Mesenteric fat pad (tissue), 1 donor: ENCODE measurements at places on chromosomes 1 and 21. TPM values are rescaled to one million over a fixed set of nuclear protein-coding genes. Genes with fewer than 3 reads are reported as not detected.

DNA sequence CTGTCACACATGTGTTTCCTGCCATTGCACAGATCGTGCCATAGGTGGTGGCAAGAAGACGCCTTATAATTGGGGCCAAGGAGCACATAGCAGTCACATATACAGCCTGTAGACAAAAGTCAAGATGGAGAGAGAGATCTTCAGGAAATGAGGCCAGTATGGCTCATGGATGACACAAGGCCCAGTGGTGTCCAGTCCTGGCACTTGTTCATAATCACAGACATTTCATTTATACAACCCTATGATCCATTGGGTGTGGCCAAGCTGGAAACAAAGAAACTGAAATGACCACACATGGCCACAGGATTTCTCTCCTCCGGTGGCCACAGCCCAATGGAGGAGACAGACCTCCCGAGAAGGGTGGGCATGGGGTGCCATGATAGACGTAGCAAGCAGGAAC is 78.5 kb upstream of the KAZN start:
- no peak for DNase-seq

DNA sequence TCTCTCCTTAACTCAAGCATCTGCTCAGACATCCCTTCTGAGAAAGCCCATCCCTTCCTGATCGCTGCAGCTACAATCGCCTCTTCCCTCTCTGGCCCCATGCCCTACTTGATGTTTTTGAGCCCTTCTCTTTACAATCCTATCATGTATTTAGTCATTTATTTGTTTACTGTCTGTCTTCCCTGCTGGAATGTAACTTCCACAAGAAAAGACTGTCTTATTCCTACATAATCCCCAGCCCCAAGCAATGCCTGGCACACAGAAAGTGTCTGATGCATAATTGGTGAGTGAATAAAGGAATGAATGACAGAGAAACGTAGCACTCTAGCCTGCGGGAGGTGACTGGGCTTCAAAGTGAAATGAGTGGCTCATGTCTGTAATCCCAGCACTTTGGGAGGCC is 25.4 kb downstream of the ECE1 start:
- DNase-seq: no peak

The FNDC10 gene
- 2.9 TPM for total RNA-seq

GRCh38 chr1:107057197-107058133 is 991 bp downstream of the PRMT6 start:
- DNase-seq: peak; percentile 90

DNA sequence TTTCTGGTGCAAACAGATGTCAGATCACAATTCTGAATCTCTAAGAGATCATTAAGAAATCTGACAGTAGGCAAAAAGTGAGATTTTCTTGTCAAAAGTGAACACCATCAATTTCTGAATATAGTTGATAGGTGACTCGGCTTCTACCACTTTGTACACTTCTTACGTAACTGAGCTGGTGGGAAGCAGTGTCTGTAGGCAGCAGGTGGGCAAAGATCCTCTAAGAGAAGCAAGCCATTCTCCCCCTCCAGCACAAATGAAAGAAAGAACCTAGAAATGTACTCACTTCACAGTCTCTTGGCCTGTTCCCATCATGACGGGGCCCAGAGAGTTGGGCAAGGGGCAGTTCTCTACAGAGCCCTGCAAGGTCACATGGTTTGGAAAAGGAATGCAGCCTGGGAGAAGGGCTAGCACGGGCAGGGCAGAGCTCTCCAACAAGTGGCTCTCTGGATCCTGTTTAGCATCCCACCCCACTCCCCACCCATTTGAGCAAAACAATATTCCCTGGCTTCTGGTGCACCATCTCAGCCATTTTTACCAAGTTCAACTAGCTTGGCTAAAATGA is 412.6 kb downstream of the LTN1 start:
- DNase-seq: no peak

DNA sequence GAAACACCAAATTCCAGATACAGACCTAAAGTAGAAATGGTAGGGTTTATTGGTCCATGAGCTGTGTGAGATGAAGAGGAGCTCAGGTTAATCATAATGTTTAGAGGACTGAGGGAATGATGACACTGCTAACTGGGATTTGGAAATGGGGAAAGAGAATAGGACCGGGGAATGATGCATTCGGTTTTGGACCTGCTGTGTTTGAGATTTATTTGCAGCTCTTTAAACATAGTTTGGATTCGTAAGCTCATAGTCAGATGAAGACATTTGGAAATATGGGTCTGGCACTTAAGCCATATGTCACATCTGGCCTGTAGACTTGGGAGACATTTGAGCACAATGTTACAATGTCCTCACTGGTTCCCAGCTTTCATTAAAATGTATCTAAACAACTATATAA is 127.9 kb upstream of the DUSP10 start:
- DNase-seq: no peak

The CCDC30 gene
- total RNA-seq: 1.6 TPM

The ZMYM1 gene
- total RNA-seq: 9.5 TPM

- no peak for DNase-seq
These were observed 14.1 kb upstream of the NCMAP start for GRCh38 chr1:24541711-24542346.

The EFHD2 gene
- 52.4 TPM for total RNA-seq

GRCh38 chr1:235329139-235329902 is 951 bp downstream of the GGPS1 start:
- no peak for DNase-seq

The TMEM52 gene
- total RNA-seq: 1.5 TPM

- DNase-seq: no peak
These were observed 41.9 kb upstream of the SLC19A2 start for GRCh38 chr1:169527451-169528214.

DNA sequence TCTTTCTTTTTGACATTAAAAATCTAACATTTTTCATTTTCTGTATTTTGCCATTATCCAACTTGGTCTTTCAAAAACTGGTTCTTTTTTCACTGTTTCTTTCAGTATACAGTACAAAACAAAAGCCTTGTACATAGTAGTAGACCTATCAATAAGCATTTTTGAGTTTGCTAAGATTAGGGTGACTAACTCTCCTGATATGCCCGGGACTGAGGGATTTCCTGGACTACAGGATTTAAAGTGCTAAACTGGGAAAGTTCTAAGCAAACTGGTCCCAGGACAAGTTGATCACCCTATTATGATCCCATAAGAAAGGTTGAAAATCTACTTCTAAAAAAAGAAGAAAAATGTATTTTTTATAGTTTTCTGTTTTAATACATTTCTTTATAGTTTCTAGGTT is 120.9 kb downstream of the USP25 start:
- DNase-seq: no peak

GRCh38 chr21:33071770-33072306 is 1.9 kb downstream of the OLIG1 start:
- DNase-seq: no peak

The WDR64 gene
- not detected for total RNA-seq

DNA sequence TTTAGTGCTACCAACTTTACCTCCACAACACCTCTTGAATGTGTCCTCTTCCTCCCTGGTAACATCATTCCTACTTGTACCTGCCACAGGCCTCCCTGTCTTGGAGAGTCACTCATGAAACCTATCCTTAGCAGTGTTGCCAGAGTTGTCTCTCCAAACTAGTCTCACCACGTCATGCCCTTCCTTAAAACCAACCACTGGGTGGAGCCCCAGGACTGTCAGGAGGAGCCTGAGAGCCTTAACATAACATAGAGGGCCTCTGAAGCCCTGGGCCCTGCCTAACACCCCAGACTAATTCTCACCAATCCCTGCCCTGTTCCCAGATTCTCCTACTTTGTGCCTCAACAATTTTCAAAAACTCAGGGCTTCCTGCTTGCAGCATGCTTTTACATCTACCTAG is 65.3 kb downstream of the ZNF697 start:
- no peak for DNase-seq

DNA sequence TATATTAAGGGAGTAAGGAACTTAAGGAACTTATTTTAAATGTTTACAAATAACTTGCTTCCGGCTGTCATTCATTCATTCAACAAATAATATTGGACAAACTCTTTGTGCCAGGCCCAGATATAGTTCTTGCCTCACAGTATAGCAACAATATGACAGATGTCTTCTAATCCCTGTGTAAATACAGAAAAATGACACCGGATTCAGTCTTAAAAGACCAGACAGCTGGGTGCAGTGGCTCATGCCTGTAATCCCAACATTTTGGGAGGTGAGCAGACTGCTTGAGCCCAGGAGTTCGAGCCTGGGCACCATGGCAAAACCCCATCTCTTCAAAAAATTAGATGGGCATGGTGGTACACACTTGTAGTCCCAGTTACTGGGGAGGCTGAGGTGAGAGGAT is 23.7 kb downstream of the EIF2B3 start:
- no peak for DNase-seq

- DNase-seq: no peak
These were observed 472.6 kb upstream of the DEPDC1 start for GRCh38 chr1:68969441-68969840.

GRCh38 chr1:229757226-229757625 is 131.2 kb downstream of the URB2 start:
- no peak for DNase-seq

DNA sequence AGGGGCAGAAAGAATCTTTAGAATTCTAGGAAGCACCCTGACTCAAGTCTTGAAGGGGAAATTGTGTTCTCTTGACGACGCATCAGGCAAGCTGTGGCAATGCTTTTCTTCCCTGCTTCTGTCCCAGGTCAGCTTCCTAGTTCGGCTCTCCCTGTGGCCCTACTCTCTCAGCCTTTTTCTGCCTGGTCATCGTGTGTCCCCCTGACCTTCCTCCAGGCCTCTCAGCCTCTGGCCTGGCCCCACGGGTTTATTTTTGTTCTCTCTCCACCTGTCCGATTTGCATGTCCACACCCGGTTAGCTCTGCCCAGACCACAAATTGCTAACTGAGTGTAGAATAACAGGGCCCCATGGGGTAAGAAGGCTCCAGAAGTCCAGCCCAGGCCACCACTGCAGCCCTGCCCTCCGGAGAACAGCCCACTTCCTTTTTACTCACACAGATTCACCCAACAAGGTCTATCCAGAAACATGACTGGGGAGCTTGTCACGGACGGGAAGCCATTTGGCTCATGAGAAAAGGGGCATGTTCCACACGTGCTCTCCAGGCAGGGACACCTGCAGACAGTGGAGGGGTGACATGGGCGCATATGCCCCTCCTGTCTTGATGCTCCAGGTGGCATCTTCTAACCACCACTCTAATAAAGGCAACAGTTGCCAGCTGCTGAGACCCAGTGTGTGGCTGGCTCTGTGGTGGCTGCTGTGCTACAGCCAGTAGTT is 9.8 kb downstream of the KCNN3 start:
- DNase-seq: no peak

- no peak for DNase-seq
These were observed 85.8 kb upstream of the TMPRSS2 start for GRCh38 chr21:41593760-41594138.

DNA sequence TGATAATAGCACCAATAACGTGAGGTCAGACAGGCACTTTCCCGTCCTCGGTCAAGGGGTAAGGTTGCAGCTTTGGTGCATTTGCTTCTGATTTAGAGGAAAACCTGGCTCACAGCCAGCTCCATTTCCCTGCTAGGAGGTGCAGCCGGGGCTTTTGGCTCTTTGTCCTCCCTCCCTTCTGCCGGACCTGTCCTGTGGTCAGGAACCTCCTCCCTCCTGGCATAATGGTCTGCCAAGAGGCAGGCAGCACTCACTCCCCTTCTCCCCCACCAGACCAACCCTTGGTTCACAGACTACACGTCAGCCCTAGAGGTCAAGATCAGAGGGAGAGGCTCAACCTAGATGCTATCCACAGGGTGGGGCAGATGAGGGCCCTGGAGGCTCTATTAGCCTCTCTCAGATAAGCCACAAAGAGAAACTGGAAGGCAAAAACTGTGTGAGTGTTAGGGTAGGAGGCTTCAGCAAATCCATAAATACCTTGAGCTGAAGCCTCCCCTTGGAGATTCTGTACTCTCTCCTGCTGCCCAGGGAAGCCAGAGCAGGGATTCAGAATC is 64.8 kb downstream of the PLXNA2 start:
- DNase-seq: no peak

- DNase-seq: no peak
These were observed 104.9 kb downstream of the CDC42BPA start for GRCh38 chr1:227213426-227213825.

The FCRL6 gene
- not detected for total RNA-seq

GRCh38 chr1:63915121-63915520 is 141.3 kb downstream of the ROR1 start:
- DNase-seq: no peak

The MYBPH gene
- total RNA-seq: 0.22 TPM

DNA sequence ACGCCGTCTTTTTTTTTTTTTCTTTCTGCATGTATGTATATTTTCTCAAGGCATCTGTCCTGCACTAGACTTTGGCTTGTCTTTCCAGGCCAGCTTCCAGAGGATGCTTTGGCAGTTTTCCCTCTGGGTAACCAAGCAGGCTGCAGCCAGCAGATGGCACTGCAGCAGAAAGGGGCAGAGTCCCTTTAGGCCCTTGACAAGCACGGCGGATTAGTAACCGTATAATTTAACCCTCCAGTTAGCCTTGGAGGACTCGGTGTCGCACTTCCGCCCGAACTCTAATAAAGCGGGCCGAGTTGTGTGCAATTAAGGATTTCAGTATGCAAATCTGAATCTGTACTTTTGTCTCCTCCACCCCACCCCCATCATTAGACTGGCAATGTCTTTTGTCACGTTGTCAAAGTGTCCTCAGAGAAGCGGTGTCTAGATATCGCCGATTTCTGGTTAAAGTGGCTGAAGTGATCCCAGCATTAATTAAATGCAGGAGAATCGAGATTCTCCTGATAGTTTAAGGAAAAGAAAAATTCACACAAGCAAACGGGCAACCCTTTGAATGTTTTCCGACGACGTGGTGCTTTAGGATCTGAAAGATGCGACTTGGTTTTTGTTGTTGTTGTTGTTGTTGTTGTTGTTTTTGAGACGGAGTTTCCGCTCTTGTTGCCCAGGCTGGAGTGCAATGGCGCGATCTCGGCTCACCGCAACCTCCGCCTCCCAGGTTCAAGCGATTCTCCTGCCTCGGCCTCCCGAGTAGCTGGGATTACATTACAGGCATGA is 1.1 kb upstream of the TMEM167B start:
- no peak for DNase-seq

The TESK2 gene
- total RNA-seq: 2.8 TPM

- DNase-seq: no peak
These were observed 46.5 kb downstream of the OMA1 start for GRCh38 chr1:58500043-58500442.

GRCh38 chr1:9881838-9882249 is 28.2 kb downstream of the CTNNBIP1 start:
- no peak for DNase-seq

DNA sequence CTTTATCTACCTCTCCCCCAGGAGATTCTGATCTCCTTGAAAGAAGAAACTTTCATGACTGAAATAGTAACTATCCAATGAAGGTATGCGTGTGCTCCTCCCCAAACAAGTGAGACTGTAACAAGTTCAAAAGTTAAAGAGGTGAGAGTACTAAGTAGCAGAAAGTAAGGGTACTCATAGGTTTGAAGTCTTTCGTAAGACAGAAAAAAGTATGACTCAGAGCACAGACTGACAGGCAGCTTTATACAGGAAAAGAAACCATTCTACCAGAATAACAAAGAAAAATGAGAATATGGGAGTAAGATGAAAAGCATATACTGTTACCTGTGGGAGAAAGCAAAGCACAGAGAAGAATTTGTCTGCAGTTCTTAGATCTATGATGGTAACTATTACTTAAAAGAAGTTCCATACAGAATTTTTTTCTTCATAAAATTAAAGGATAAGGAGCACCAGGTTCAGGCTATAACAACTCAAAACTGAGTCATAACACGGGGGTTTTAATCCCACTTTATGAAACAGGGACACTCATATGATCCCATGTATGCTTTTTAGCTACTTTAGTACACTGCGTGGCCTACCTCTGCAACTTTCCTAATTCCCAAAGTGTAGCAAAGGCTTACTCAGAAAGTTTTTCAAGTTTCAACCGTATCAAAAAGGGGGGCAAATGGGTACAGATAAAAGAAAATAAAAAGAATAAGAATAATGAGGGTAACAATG is 52.0 kb downstream of the FOXJ3 start:
- no peak for DNase-seq

The OR2T33 gene
- not detected for total RNA-seq
